ENCODE measurements at places on chromosomes 11 and 22.

DNA sequence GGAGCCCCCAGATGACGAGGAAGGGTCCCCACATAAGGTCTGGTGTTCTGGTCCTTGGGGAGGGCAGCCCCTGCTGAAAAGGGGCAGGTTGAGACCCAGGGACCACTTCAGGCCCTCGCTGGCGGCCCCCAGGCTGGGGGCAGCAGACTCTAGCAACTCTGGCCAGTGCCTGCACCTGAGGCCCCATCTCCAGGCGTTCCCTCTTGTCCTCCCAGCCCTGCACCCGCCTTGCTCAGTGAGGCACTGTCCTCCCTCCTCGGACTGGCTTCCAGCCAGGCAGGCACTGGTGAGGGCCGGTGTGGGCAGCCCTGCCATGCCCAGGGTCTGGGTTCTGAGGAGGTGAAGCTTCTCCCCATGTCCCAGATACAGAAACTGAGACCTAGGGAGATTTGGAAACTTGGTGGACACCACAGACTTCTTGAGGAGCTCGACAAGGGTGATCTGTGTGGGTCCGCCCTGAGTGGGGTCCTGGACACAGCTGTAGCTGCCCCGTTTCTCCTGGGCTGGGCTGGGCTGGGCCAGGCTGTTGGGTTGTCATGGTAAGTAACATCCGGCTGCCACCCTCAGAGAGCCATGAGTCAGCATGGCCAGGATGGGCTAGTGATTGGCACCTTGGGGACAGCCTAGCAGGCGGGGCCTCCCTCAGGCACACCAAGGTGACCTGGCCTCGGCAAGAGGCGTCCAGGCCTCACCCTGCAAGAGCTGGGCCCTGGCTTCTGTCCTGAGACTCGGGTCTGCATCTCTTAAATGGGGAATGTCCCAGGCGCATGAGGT, 11.1 kb upstream of the PHLDA2 start:
- no peak for DNase-seq

- no peak for DNase-seq
Observed at GRCh38 chr11:100214791-100215190, 472.3 kb upstream of the ARHGAP42 start.

GRCh38 chr11:48051217-48051830, 71.0 kb downstream of the PTPRJ start:
- DNase-seq = no peak

DNA sequence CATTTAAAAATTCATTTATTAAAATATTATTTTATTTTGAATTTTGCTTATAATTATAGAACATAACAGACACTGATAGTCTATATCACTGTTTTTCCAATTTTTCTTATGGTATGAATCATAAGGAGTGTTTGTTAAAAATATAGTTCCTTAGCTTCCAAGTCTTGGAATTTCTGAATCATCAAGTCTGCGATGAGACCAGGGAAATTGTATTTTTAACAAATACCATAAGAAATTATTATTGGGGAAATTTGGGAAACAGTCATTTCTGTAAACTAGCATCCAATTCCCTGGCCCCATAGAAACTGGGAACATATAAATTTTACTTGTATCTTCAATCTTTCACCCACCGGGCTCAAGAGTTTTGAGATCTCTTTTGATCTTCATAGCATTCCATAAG, 38.0 kb upstream of the PICALM start:
- no peak for DNase-seq

DNA sequence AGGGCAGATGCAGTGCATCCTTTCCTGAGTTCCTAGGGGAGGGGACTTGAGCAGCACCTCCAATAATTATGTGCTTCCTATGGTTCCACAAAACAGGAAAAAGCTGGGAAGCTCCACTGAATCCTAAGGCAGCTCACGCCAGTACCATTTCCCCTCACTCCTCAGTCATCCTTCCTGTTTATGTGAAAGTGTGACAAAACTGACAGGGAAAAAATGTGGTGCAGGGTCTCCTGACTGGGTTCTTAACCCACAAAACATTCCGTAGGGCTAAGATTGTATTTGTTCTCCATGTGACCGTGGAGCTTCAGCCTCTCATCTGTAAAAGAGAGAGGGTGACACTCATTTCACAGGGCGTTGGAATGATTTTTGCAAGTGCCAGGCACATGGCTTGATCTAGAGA, 12.2 kb upstream of the LYVE1 start:
- DNase-seq = no peak

DNA sequence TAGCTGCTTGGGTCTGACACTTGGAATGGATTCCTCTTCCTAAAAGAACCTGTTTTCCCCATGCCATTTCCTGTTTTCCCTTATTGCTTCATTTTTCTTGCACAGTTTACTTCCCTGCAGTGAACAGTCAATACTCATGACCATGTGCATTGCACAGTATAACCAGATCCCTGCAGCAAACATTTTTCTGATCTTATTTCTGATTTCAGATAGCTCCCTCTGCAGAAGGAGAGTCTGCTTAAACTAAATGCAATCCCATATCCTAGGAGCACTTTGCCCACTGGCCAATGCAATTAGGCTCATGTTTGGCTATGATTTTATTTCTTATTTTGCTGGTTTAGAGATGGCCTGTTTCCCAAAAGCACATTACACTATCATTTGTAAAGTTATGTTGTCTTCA, 96.7 kb upstream of the CD44 start:
- no peak for DNase-seq

DNA sequence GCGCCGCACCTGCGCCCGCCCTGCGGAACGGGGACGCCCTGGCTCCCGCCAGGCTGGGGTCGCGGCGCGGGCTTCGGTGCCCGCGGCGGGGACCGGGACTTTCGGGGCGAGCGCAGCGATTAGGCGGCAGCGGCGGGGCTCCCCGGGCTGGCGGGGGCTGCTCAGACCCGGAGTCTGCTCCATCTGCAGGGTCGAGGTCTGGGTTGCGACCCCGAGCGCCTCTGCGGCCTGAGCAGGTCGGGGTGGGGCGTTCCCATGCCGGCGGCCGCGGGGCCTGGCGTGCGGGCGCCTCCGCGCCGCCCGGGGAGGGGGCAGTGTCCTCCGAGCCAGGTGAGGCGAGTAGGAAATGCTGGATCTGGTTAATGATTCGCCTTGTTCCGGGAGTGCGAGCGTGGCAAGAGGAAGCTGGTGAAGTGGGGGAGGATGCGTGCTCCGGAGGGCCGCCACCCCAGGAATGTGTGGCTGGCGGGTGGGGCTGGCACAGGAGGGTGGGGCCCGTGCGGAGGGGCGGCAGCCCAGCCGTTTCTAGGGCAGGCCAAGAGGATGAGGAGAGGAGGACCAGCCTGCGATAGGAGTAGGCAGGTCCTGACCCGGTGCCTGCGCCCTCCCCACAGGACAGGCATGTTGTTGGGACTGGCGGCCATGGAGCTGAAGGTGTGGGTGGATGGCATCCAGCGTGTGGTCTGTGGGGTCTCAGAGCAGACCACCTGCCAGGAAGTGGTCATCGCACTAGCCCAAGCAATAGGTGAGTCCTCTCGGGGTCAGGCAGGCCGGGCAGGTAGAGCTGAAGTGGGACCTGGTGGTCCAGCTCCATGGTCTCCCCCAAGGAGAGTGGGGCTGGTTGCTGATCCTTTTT, 606 bp downstream of the RASSF7 start:
- DNase-seq = no peak

- DNase-seq = no peak
Observed at GRCh38 chr11:119594639-119595249, 134.3 kb downstream of the NECTIN1 start.

- DNase-seq = no peak
Observed at GRCh38 chr11:132913886-132914285, 618.4 kb downstream of the OPCML start.

GRCh38 chr11:118918686-118919280, 6.9 kb downstream of the BCL9L start:
- DNase-seq = no peak

DNA sequence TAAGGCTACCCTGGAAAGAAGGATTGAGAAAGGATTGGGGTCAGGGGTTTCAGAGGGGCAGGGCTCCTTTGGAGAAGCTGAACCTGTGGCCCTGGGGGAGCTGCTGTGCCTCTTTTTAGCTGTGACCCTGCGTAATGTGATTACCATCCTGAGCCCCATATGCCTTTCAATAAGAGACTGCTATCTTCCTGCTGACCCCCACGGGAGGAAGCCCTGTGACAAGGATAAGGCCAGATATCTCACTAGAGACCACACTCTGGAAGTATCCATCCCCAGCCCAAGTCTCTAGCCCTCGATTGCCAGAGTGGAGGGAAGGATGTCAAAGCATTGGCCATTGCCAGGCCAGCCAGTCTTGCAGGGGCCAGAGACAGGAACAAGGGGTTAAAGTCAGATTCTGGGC, 4.8 kb upstream of the SLC39A13 start:
- DNase-seq = no peak

DNA sequence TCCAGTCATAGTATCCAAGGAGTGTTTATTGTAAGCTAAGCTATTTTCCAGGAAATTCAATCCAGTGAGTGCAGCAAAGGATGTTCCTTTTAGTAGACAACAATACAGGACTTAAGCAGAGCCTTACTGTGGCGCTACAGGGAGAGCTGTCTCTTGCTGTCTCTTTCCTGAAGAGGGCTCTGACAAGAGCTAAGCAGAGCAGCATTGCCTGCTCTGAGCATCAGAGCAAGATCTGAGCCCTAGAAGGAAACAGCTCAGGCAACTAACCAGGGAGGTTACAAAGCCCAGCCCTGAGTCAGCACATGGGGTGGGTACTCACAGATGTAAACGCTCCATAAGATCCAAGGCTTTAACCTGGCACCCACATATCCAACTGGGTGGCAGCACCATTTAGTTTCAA, 8.0 kb downstream of the LAYN start:
- DNase-seq = no peak

DNA sequence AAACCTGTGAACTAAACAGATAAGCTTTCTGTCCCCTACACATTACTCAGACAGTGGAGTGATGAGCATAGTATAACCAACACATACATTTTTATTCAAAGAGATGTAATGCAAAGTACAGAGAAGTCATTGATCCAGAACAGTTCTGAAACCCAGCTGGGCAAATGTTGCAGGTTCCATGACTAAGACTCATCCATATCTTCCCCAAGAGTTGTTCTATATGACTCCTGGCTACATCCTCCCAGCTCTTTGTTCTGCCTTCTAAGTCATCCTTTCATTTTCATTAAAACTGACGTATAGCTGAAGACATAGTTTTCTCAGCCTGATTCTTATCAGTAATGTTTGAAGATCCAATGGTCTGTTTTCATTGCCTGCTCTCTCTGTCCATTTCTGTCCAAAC, 47.3 kb downstream of the PLAAT5 start:
- no peak for DNase-seq

GRCh38 chr11:93729129-93729616, 12.1 kb downstream of the TAF1D start:
- DNase-seq = no peak

GRCh38 chr11:94834911-94835593, 66.9 kb downstream of the AMOTL1 start:
- no peak for DNase-seq

DNA sequence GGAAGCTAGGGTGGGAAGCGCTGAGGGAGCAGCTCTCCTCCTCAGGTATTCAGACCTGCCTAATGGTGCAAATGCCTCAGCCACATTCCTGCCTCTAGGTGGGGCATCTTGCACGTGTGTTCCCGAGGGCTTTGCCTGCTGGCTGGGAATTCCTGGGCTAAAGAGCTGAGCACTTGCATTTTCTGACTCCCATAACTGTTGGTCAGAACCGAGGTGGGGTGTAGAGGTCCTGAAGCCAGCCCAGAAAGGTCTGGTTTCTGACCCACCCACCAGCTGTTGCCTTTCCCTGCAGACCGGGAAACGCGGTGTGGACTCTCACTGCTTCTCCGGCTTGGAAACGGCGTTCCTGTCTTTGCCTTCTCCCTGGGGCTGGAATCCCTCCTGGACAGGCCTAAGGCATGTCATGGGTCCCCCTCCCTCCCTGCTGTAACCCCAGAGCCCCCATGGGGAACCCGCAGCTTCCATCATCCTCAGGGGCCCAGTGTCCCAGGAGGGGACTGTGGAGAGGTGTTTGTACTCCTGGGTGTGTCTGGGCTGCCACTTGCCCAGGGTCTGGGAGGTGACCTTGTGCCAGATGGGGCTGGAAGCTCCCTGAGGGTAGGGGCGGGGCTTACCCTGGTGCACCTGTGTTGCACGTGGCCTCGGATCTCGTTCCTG, 24.0 kb upstream of the SMIM38 start:
- DNase-seq = no peak

DNA sequence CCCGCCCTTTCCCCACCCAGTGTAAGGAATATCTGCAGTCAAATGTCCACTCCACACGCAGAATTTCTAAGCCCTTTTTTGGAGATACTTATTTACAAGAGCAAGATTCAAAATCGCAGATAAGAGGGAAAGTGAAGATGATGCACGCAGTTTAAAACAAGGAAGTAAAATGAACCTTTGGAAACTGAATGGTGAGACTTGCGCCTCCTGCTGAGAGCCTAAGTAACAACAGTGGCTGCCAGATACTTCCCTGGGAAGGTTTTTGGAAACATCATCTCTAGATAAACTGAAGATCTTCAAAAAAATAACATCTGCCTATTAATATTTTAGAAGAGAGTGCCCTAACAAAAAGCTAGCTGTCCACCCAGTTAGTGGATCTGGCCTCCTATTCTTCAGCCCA, 963.1 kb upstream of the FAT3 start:
- DNase-seq = no peak

DNA sequence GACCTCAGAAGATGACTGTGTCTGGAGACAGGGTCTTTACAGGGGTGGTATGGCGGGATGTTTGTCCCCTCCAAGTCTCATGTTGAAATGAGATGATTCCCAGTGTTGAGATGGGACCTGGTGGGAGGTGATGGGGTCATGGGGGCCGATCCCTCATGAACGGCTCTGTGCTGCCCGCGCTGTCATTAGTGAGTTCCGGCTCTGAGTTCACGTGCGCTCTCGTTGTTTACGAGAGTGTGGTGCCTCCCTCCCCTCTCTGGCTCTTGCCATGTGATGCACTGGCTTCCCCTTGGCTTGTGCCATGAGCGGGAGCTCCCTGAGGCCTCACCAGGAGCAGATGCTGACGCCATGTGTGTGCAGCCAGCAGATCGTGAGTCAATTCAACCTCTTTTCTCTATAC, 830.8 kb downstream of the TBC1D22A start:
- no peak for DNase-seq

- no peak for DNase-seq
Observed at GRCh38 chr11:78474451-78474850, 56.8 kb upstream of the GAB2 start.

DNA sequence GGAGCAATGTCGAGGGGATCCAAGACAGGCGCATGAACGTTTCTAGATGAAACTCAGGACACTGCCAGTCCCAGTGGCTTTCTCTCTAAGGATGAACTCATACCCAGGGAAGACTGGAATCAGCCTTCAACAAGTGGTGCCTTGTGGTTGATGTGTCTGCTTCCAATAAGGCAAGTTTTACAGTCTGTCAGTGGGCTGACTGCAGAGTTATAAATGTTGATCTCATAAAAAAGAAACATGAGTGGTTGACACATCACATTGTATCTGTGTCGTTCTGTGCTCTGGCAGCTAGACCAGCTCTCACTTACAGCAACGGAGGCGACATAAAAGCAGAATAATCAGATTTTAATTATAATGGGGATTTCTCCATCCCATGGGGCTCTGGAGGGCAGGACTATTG, 96.7 kb downstream of the SNX19 start:
- no peak for DNase-seq
